ENCODE measurements at places on chromosomes 2 and 18. TPM values are rescaled to one million over a fixed set of nuclear protein-coding genes. Genes with fewer than 3 reads are reported as not detected.

The MC4R gene
- total RNA-seq = not detected

The LYG2 gene
- not detected for total RNA-seq

DNA sequence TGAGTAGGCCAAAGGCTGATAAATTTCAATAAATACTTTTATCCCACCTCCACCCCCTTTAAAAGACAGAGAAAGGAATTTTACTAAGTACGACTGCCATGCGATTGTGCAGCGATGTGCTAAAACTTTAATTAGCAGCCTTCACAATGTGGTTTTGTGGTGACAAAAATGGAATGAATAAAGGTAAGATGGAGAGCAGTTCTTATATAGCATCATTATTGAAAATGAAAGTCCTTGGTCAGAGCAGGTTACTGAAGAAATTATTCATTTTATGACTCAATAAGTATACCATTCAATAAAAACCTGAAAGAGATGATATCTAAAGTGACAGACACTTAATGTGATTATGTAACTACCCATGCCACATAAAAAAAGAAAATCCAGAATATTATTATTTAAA is 33.2 kb upstream of the MTIF2 start:
- no peak overlapping the region for H3K4me3 ChIP-seq
- peaks cover 36% of the 10 kb centered on the region for H3K36me3 ChIP-seq
- DNase-seq = no peak
- H3K27ac ChIP-seq = no peak overlapping the region
- no peaks in the 10 kb centered on the region for H3K4me1 ChIP-seq

The THADA gene
- total RNA-seq = 42.3 TPM

The RGPD6 gene
- total RNA-seq = 16.7 TPM

GRCh38 chr2:197810016-197810415 is 5.6 kb downstream of the PLCL1 start:
- DNase-seq = no peak
- H3K36me3 ChIP-seq = no peaks in the 10 kb centered on the region
- no peak overlapping the region for H3K4me3 ChIP-seq
- no peaks in the 10 kb centered on the region for H3K4me1 ChIP-seq
- no peak overlapping the region for H3K27ac ChIP-seq

DNA sequence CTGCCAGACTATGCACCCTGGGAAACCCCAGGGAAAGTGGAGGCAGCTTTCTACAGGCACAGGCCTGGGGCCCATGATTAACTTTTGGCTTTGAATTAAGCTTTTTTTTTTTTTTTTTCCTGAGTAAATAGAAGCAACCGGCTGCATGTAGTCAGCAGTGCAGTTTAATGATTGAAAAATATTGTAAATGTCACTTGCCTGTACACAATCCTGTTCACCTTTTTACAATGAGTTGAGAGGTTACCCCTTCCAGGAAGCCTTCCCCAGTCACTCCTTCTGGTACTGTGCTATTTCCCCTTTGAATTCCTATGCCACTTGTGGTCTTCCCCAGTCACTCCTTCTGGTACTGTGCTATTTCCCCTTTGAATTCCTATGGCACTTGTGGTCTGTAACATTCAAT is 475.6 kb downstream of the TDRD15 start:
- no peaks in the 10 kb centered on the region for H3K27me3 ChIP-seq
- H3K4me1 ChIP-seq = no peaks in the 10 kb centered on the region
- DNase-seq = no peak
- no peak overlapping the region for H3K27ac ChIP-seq
- H3K4me3 ChIP-seq = no peak overlapping the region

The FEV gene
- total RNA-seq = not detected

The UPP2 gene
- total RNA-seq = not detected

GRCh38 chr18:24545651-24546050 is 85.2 kb downstream of the HRH4 start:
- H3K4me3 ChIP-seq = no peak overlapping the region
- no peak for DNase-seq
- no peaks in the 10 kb centered on the region for H3K4me1 ChIP-seq
- no peaks in the 10 kb centered on the region for H3K27me3 ChIP-seq

DNA sequence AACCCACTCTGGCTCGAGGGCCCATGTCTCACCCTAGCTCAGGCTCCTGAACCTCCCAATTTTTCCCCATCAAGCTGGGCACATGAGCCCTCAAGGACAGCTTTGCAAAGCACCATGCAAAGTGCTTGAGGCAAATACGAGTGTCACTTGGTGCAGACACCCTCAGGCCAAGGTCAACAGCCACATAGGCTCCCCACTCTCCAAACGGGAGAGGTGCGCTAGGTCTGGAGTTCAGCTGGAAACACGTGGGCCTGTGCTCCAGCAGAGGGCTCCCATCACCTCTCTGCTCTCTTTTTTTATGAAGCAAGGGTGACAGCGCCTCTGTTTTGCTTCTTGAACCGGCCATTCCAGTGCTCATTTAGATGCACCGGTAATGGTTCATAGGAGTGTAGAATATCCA is 11.9 kb upstream of the ARHGAP25 start:
- no peaks in the 10 kb centered on the region for H3K36me3 ChIP-seq
- peaks cover 8% of the 10 kb centered on the region for H3K4me1 ChIP-seq
- H3K27me3 ChIP-seq = no peaks in the 10 kb centered on the region
- no peak overlapping the region for H3K27ac ChIP-seq
- no peak overlapping the region for H3K4me3 ChIP-seq
- DNase-seq = no peak

- peaks cover 10% of the 10 kb centered on the region for H3K4me1 ChIP-seq
- no peaks in the 10 kb centered on the region for H3K36me3 ChIP-seq
- DNase-seq = no peak
- H3K27me3 ChIP-seq = no peaks in the 10 kb centered on the region
These were observed 84.3 kb upstream of the LTBP1 start for GRCh38 chr2:32862269-32863055.

DNA sequence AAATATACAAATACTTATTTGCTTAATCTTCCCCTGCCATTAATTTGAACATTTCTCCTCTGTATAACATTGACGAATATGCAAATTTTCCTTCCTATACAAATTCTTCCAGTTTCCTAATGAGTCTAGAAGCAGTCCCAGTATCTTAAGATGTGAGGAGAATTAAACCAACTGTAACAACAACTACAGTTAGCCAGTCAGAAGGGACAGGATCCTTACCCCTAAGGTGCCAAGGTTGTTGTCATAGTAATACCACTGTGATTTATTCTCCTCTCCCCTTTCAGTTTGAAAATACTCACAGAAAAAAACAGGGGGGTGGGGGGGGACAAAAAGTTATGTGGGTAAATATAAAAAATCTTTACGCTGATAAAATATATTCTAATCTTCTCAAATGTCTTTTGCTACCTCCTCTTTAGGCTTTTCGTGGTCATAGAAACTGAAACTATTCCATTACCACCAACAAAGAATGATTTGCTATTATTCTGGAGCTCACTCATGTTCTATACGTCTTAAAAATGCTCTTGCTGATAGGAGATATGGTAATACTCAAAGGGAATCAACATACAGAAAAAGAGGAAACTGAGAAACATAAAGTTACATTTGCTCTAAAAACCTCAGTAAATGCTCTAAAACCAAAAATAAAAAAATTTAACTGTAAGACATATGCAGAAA is 107.6 kb downstream of the MEMO1 start:
- no peak overlapping the region for H3K4me3 ChIP-seq
- H3K36me3 ChIP-seq = peaks cover 51% of the 10 kb centered on the region
- no peak for DNase-seq
- H3K27me3 ChIP-seq = no peaks in the 10 kb centered on the region
- no peak overlapping the region for H3K27ac ChIP-seq
- no peaks in the 10 kb centered on the region for H3K4me1 ChIP-seq

The CFAP65 gene
- not detected for total RNA-seq

GRCh38 chr2:127046579-127046978 is 60.4 kb downstream of the BIN1 start:
- H3K27me3 ChIP-seq = no peaks in the 10 kb centered on the region
- no peak for DNase-seq
- H3K4me1 ChIP-seq = no peaks in the 10 kb centered on the region
- H3K4me3 ChIP-seq = no peak overlapping the region
- no peaks in the 10 kb centered on the region for H3K36me3 ChIP-seq
- no peak overlapping the region for H3K27ac ChIP-seq

GRCh38 chr2:237253046-237253702 is 160.8 kb downstream of the COL6A3 start:
- peaks cover 20% of the 10 kb centered on the region for H3K4me1 ChIP-seq
- H3K36me3 ChIP-seq = no peaks in the 10 kb centered on the region
- no peak overlapping the region for H3K4me3 ChIP-seq
- H3K27me3 ChIP-seq = no peaks in the 10 kb centered on the region
- DNase-seq = peak; percentile 36

DNA sequence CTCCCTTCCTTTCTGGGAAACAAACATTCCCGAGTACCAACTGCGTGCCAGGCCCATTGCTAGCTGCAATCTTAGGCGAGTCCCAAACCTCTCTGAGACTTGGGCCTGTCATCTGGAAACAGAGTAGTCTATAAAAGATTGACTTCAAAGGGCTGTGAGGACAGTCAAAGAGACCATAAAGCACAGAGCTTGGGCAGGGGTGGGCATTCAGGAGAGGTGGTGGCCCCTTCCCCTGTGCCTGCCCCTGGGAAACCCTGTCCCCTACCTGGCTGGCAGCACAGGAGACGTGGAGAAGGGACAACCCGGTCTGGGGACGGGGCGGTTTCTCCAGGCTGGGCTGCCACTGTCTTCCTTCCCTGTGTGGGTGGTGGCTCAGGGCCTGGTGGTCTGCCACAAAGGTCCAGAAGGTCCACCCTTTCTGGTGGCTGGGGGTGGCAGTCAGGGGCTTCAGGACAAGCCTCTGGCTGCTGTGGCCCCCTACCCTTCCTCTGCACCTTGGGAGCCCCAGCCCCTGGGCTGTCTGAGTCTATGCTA is 33.9 kb upstream of the FOSL2 start:
- H3K27me3 ChIP-seq = no peaks in the 10 kb centered on the region
- no peak overlapping the region for H3K4me3 ChIP-seq
- H3K27ac ChIP-seq = peak overlapping the region; percentile 47
- peaks cover 22% of the 10 kb centered on the region for H3K4me1 ChIP-seq
- no peak for DNase-seq
